Stimulated activated CD4-positive, alpha-beta T cell treated with anti-CD3 and anti-CD28 coated beads, TNF-alpha, amount 100 ng/mL, for 48 hours (primary cell): ENCODE measurements at places on chromosomes 2 and 18.

- DNase-seq = no peak
These were observed 1.1 kb upstream of the HOXD11 start for GRCh38 chr2:176105730-176106580.

DNA sequence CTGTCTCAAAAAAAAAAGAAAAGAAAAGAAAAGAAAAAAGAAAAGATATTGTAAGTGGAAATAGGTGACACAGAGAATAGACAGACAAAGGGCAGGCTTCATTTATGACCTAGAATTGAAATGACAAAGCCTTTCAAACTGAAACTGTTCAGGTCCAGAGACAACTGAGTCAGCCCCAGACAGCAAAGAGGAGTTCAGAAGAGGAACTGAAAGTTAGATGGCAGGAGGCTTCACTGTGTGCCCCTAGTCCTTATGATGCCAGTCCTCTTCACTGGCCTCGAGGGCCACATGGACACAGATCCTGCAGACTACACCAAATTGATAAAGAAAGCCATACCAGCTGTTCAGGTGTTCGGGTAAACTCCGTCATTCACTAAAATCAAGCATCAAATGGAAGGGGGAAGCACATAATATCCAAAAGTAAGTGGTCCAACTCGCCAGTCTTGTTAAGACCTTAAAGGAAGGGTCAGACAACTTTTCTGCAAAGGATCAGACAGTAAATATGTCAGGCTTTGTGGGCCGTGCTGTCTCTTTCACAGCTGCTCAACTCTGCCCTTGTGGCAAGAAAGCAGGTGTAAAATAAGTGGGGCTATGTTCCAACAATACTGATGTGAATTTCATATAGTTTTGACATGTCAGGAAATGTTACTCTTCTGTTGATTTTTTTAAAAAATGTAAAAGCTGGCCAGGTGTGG lies 231.9 kb upstream of the MGAT5 start:
- no peak for DNase-seq

DNA sequence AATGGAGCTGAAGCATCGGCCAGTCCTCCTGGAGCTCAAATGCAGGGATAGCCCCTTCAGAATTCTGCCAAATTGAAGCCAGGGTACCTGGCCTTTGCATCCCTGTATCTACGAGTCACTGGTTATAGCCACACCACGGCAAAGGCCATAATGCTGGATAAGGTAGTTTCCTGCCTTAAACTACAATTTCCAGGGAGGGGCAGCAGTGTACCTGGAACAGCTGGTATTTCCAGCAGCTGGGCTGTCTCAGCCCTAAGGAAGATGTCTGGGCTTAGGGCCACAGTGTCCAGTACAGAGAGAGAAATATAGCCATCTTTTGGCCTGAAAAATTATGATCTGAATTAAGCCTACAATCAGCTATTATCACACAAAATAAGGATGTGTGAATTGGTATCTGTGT lies 180.3 kb downstream of the GCA start:
- DNase-seq = no peak

DNA sequence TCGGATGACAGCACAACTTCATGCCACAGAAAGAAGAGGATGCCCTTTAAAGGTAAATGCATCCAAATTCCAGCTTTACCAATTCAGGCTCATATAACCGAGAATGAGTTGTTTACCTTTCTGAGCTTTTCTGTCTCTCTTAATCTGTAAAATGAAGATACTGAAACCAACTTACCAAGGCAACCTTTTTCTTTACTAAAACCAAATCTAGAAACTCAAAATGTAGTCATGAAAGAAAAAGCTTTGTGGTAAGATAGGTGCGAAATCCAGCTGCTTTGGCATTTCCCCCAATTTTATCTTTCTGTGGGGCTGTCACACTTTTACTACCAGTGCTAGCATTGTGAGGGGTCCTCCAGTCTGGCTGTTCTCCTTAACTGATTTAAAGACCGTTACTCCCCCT lies 240.4 kb downstream of the IKZF2 start:
- no peak for DNase-seq

DNA sequence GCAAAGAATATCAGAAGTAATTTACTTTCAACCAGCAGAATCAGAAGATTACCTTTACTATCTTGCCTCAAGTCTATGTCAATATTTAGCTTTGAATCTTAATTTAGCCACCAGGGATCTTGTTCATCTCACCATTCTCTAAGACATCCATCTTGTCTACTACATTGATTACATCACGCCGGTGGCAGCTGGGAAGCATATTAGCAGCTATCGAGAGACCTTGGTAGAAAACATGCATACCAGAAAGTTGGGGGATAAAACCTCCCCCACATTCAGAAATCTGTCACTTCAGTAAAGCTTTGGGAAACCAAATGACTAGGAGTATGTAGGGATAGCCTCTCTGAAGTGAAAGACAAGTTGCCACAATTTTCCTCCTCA lies 703.8 kb upstream of the FSHR start:
- DNase-seq = no peak

DNA sequence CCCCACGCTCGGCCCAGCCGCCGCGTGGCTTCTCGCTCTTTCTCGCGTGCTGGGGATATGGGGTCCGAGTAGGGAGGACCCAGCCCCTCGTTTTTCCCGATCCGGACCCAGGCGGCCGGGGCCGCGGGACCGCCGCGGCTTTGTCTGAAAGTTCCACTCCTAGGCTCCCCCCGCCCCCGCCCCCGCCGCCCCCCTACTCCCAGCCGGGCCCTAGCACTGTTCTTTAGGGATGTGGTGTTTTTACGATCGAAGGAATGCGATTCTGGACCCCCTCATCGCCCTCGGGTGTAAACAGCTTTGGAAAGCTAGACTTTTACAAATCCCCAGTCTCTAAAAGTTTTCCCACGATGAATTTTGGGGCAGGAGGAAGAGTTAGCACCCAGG lies 819 bp downstream of the TGIF1 start:
- DNase-seq = no peak

DNA sequence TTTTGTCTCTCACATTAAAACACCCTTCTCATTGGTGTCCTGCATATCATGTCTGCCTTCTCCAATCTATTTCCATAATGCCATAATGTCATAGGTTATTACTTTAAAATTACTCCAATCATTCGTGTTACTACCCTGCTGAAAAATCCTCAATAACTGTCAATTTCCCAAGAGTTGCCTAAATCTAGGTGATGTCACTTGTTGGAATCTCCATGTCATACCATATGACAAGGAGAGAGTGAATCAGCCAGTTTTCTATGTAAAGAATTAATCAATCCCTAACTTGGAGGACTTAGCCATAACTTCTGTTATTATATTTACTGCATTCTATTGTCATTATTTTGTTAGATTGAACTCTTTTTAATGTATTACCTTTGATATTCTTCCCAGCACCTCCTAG lies 62.5 kb downstream of the PHLPP1 start:
- no peak for DNase-seq

DNA sequence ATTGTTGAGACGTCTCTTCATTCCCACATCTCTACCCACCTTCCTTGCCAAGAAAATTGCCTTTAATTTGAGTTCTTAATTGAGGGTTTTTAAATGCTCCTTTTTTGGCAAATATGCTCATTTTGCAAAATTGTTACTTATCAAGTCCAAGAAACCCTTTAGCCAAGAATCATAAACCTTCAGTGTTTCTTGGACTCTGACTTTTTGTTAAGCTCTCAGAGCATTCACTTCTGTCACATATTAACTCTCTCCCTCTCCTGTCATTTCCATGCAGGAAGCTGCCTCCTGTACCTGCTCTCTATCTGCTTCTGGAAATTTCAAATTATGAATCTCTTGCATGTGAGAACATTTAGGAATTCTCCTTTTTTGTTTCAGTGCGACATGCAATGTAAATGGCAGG lies 100.0 kb upstream of the PIEZO2 start:
- no peak for DNase-seq
